ENCODE measurements at places on chromosomes 12 and 14.

DNA sequence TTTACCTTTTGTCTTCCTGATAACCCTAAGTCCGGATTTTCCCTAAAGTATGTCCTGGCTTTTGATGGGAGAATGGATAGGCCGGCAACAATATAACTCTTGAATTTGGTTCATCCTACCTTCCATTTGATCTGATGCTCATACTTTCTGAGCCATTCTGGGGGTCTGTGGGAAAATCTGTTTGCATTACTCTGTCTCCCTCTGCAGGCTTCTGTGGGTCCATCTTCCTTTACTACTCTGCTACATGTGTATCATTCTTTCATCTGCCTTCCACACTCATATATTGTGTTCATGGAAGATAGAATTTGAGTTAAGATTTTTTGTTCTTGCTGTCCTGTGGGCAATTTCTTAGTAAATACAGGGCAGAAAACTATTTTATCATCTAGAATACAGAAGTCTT is 101.5 kb downstream of the NAV3 start:
- no peak for DNase-seq

GRCh38 chr14:79575032-79575431 is 636.3 kb downstream of the DIO2 start:
- no peak for DNase-seq

DNA sequence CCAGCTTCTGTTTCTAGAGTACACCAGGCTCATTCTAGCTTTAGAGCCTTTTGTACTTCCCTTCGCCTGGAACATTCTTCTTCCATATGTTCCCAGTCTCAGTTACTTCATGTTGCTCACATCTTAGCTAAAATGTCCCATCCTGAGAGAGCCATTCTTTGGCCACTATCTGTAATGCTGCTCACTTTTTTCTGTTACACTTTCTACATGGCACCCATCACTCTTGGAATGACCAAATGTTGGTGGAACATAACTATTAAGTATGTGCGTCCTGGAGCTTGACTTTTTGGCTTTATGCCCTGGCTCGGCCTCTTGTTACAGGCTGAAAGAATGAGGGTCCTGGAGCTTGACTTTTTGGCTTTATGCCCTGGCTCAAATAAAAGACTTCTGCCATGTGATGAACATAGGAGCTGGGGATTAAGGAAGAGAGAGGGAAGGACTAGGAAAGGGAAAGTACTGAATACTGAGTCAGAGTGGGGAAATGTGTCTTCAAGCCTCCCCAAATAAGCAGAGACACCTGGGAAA is 442.9 kb upstream of the ATP2B1 start:
- no peak for DNase-seq

DNA sequence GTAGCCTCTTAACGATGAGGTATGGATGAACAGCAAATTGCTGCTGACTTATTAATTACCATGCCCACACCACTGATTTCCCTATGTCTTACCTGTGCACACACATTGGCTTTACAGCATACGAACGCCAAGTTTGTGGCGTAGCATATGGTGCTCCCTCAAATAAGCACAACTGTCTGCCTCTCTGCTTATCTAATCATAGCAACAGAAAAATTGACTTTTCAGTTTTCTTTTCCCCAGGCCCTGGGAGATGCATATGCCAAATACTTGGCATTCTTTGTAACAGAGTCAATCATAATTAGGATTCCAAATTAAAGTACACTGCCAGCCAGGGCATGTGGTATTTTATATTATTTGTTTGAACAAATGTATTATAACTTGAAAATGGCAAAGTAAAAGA is 625.5 kb downstream of the DIO2 start:
- DNase-seq = no peak

Data from NCI-H1092 treated with DMSO at 0.1 percent for 48 hours (cell line).